ENCODE measurements at places on chromosomes 3 and 15.

DNA sequence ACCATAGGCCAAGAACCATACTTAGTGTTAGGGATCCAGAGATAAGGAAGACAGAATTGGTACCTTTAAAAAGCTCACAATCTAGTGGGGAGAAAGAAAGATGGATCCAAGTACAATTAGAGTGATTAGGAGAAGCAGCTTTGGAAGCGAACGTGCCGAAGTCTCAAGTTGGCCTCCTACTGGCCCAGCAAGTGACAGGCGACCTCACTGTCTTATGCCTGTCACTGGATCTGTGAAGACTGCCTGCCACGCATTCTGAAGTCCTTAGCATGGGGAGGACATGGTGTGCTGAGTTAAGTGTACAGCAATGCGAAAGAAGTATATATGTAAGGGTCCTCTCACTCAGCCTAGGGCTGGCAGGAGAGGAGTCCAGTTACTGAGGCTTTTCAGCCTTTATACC, 141.0 kb downstream of the GABRB3 start:
- DNase-seq: no peak

GRCh38 chr3:24508423-24508839, 13.8 kb upstream of the THRB start:
- DNase-seq: no peak

DNA sequence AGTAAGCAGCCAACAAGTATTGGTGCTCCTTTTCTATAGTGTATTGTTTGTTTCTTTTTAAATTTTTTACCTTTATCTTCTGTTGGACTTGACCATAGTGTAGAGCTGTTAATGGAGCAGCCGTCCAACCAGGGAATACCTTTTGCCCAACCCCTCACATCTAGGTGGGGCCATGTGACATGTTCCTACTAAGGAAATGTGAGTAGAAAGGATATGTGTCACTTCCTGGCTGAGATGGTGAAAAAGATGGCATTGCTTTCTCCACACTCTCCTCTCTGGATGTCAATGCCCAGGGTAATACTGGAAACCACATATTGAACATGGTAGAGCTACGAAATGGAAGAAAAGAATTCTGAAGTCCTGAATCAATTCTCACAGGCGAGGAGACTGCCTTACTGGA, 218.8 kb downstream of the TBL1XR1 start:
- no peak for DNase-seq

- DNase-seq: peak; percentile 68
These were observed 40.4 kb downstream of the WHAMM start for GRCh38 chr15:82849556-82850512.

DNA sequence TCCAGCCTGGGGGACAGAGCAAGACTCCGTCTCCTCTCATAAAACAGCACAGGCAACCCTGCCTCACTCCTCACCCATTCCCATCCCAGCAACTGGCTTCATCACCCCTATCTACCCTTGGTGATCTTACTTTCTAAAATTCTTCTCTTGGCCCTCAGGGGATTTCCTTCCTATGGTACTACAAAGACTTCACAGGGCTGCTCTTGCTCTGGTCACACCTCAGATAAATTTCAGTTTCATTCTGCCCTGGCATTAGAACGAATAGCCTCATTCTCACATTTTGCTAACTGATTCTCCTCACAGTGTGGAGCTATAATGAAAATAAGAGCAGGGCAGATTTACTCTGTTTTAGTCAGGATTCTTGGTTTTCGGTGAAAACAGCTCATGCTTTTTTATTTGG, 22.1 kb upstream of the CRBN start:
- no peak for DNase-seq

GRCh38 chr3:66037986-66038369, 740 bp downstream of the MAGI1 start:
- DNase-seq: no peak

Data from NCI-H526 treated with DMSO at 0.1 percent for 48 hours (cell line).